ENCODE measurements at places on chromosomes 2 and 18.
A peak's percentile ranks its signal among the peaks of the same experiment; 100 is the strongest.

GRCh38 chr2:209138079-209138478 lies 285.8 kb upstream of the MAP2 start:
- no peak for DNase-seq

- no peak for DNase-seq
Measured at GRCh38 chr2:121231385-121232000, 53.5 kb downstream of the TFCP2L1 start.

- DNase-seq = no peak
Measured at GRCh38 chr18:23704806-23705205, 15.6 kb downstream of the LAMA3 start.

DNA sequence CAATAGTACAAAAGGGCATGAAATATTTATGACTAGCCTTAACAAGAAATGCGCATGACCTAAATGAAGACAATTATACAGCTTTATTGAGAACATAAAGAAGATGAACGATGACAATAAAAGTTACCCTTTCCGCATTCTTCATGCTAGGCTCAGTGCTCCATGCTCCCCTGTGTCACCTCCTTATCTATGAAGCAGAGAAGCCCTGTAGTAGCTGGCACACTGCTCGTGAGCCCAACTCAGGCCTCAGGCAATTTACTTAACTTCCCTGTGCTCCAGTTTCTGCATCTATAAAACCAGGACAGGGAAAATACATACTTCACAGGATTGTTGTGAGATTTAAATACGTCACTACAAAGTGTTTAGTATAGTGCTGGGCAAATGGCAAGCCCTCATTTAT lies 34.5 kb upstream of the NABP1 start:
- DNase-seq = no peak

- no peak for DNase-seq
Measured at GRCh38 chr2:153133716-153134115, 344.8 kb downstream of the RPRM start.

- no peak for DNase-seq
Measured at GRCh38 chr2:134023854-134024253, 230.0 kb upstream of the MGAT5 start.

DNA sequence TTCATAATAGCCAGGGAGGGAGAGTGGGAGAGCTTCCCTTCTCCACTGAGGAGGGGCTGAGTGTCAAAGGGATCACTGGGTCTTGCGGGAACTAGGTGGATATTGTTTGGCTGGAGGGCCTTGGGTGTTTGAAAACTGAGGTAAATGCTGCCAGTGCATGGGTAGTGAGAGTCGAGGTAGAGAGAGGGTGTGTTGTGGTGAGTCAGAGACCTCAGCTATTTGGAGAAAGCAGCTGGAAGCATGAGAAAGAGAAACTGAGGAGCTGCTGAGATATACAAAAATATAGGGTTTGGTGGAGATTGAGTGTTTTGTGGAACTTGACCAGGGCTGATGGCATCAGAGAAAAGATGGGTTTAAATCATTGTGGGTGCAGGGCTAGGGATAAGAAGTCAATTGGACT lies 127.0 kb upstream of the CCDC195 start:
- no peak for DNase-seq

- no peak for DNase-seq
Measured at GRCh38 chr2:99439971-99440505, 49.8 kb downstream of the REV1 start.

GRCh38 chr2:197946562-197946961 lies 142.2 kb downstream of the PLCL1 start:
- no peak for DNase-seq

GRCh38 chr2:9288233-9288632 lies 81.6 kb downstream of the ASAP2 start:
- DNase-seq = peak; percentile 89
